ENCODE measurements at places on chromosomes 12 and 14.

- DNase-seq: no peak
Measured at GRCh38 chr12:67811437-67812361, 163.2 kb downstream of the DYRK2 start.

- no peak for DNase-seq
Measured at GRCh38 chr12:58870595-58870994, 49.7 kb downstream of the LRIG3 start.

DNA sequence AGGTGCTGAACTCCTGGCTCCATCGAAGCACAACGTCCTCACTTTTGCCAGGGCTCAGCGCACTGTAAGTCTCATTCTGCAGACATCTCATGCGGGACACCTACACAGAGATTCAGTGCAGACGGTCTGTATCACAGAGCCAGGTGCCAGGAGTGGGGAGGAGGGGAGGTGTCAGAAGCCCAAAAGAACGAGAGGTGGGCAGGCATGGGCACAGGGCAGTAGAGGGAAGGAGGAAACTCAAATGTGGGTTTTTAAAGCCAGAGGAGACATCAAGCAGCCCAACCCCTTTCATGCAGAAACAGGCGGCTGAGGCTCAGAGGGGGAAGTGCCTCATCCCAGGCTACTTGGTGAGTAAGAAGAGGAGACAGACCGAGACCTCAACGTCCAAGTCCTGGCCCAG lies 2.5 kb upstream of the LPAR5 start:
- no peak for DNase-seq

- DNase-seq: no peak
Measured at GRCh38 chr14:51807356-51807755, 53.1 kb upstream of the GNG2 start.

All from activated T-cell treated with anti-CD3 and anti-CD28 coated beads for 48 hours (primary cell).